ENCODE measurements at places on chromosomes 3 and 15. TPM values are rescaled to one million over a fixed set of nuclear protein-coding genes. Genes with fewer than 3 reads are reported as not detected.
A peak's percentile ranks its signal among the peaks of the same experiment; 100 is the strongest.

The BCHE gene
- total RNA-seq: 1.4 TPM

The HACL1 gene
- total RNA-seq: 27.1 TPM

The RBP2 gene
- total RNA-seq: not detected

The GPR87 gene
- 0.72 TPM for total RNA-seq

The LYZL4 gene
- total RNA-seq: not detected

The MNS1 gene
- total RNA-seq: 5.6 TPM

The TGM5 gene
- not detected for total RNA-seq

The ISLR2 gene
- 1.1 TPM for total RNA-seq

The B3GALNT1 gene
- 25.7 TPM for total RNA-seq

The CYB561D2 gene
- 28.5 TPM for total RNA-seq

The CHRFAM7A gene
- 2.7 TPM for total RNA-seq

The MEX3B gene
- total RNA-seq: 0.91 TPM

- H3K27ac ChIP-seq: no peak overlapping the region
- H3K4me3 ChIP-seq: no peak overlapping the region
- no peaks in the 10 kb centered on the region for H3K27me3 ChIP-seq
- no peaks in the 10 kb centered on the region for H3K4me1 ChIP-seq
- H3K36me3 ChIP-seq: no peaks in the 10 kb centered on the region
- peak; percentile 95 for DNase-seq
Measured at GRCh38 chr15:47196048-47196447, 521.3 kb upstream of the SEMA6D start.

DNA sequence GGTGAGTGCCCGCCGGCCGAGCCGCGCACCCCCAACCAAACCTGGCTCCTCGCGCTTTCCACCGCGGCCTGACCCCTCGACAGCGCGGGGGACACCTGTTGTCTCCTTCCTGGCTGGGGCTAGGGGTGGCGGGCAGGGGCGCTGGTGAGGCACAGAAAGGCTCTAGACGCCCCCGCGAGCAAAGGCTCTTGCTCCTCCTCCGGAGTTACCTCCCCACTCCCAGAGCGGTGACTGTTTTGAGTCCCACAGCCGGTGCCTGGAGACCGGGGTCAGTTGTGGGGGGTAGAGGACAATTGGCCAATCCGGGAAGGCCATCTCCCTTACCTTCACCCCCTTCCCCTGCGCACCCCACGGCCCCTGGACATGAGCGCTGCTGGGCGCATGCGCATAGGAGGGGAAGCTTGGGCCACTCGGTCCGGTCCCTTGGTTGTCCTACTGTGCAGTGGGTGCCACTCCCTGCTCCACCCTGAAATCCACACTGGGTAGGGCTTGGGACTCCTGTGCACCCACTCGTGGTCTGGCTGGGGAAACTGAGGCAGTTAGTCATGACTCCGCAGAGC, 554 bp downstream of the CHST13 start:
- peaks cover 3% of the 10 kb centered on the region for H3K27me3 ChIP-seq
- peaks cover 4% of the 10 kb centered on the region for H3K4me1 ChIP-seq
- H3K36me3 ChIP-seq: no peaks in the 10 kb centered on the region
- H3K27ac ChIP-seq: no peak overlapping the region
- peak overlapping the region; percentile 11 for H3K4me3 ChIP-seq

GRCh38 chr3:42122261-42123011, 31.3 kb downstream of the TRAK1 start:
- no peaks in the 10 kb centered on the region for H3K36me3 ChIP-seq
- H3K4me3 ChIP-seq: no peak overlapping the region
- peaks cover 23% of the 10 kb centered on the region for H3K4me1 ChIP-seq
- no peaks in the 10 kb centered on the region for H3K27me3 ChIP-seq
- DNase-seq: no peak
- H3K27ac ChIP-seq: peak overlapping the region; percentile 58

DNA sequence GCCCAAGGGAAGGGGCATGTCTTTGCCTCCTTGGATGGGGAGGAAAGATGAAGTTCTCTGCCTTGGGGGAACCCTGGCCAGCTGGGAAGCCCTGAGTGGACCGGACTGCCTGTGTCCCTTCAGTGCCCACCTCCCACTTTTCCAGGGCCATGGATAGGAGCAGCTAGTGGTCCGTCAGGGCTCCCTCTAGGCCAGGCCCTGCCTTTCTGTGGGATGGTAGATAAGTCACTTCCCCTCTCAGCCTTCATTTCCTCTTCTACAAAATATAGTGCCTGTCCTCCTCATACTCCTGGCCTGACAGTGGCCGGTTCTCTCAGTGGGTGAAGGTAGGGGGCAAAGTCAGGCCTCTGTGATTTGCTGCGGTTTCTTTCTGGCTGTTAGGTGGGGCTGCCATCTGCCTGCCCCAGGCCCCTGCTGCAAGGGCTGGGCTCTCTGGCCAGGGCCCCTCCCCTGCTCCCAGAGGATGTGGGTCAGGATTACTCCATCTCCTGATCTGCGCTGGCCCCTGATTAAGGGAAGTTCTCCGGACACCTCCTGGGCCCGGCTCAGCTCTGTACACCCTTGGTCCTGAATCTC, 1.4 kb downstream of the PLEKHO2 start:
- no peaks in the 10 kb centered on the region for H3K27me3 ChIP-seq
- H3K36me3 ChIP-seq: no peaks in the 10 kb centered on the region
- H3K27ac ChIP-seq: peak overlapping the region; percentile 72
- H3K4me3 ChIP-seq: peak overlapping the region; percentile 83
- no peak for DNase-seq

- no peak overlapping the region for H3K27ac ChIP-seq
- no peaks in the 10 kb centered on the region for H3K4me1 ChIP-seq
- no peak overlapping the region for H3K4me3 ChIP-seq
- H3K36me3 ChIP-seq: no peaks in the 10 kb centered on the region
- H3K27me3 ChIP-seq: no peaks in the 10 kb centered on the region
- DNase-seq: no peak
Measured at GRCh38 chr3:186333256-186333655, 28.8 kb downstream of the DGKG start.

- H3K4me3 ChIP-seq: no peak overlapping the region
- no peaks in the 10 kb centered on the region for H3K4me1 ChIP-seq
- no peaks in the 10 kb centered on the region for H3K36me3 ChIP-seq
Measured at GRCh38 chr3:32835961-32836360, 18.2 kb downstream of the TRIM71 start.

DNA sequence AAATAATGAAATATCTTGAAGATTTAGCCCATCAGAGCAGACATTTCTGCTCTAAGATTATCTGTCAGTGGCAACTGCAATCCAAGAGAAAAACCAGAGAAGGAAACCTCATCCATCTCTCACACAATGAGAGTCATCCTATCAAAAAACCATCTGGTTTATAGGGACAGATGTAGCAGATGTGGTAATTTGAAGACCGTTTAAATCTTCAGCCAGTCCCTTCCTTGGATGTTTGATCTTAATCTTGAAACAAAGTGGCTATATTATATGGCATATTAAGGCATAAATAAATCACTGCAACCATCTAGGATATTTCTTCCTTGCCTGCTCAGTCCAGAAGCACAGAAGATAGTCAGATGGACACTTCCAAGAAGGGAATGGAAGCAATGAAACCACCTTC, 305.3 kb downstream of the MAGI1 start:
- H3K4me1 ChIP-seq: no peaks in the 10 kb centered on the region
- H3K27me3 ChIP-seq: no peaks in the 10 kb centered on the region
- H3K36me3 ChIP-seq: no peaks in the 10 kb centered on the region

DNA sequence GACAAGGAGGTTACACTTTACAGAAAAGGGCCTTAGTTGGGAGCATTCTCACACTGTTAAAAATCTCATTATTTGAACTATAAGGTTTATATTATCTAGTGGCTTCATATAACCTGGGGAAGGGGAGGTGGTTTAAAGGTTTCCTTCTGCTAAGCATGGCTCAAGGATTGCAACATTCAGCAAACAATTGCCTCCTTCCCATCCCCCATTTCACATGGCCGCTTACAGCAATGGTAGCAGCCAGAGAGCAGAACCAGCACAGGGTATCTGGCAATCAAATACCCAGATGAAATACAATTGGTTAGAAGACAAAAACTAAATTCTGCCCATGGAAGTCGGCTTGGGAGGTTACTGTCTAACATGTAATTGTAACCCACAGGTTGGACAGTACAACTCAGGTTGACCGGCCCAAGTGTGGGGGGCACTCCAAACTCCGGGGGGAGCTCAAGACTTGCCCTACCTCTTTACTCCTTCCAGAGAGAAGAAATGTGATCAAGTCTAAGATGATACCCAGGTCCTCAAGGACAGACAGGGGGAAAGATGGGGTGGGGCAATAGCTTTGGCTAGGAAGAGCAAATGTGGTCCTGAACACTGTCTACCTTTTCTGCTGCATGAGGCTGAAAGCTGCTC, 15.5 kb downstream of the ETV5 start:
- H3K36me3 ChIP-seq: no peaks in the 10 kb centered on the region
- peaks cover 19% of the 10 kb centered on the region for H3K4me1 ChIP-seq
- no peaks in the 10 kb centered on the region for H3K27me3 ChIP-seq
- no peak overlapping the region for H3K4me3 ChIP-seq
- DNase-seq: no peak

DNA sequence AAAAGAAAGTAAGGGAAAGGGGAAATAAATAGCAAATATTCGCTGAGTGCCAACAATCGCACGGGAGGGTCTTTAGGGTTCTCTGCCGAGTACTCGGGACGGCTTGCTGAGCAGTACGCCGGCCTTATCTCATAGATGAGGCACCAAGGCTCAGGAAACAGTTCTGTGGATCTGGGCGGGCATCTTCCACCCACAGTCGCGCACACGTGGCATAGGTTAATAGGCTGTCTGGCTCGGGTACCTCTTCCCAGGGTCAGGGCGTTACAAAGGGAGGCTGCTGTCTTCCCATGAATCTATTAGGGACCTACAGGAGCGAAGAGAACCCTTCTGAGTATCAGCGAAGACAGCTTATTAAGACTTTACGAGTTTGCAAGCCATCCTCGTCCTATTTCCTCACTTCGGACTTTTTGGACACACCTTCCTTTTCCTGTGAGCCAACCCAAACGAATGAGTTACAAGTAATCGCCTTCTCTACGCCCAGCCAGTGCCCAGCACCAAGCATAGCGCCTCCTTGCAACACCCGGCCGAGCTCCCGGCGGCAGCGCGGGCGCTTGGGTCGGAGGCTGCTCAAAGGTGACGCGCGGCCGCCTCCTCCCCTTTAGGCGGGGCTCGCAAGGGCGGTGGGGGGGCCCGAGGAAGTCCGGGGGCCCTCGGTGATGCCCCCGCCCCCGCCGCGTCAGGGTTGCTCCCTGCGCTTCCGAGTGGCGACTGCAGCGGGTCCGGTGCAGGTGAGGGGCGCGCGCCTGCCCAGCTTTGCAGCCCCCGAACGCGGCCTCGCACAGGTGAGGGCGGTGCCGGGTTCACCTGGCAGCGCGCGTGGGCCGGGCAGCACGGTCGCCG, at the start of gene MCTP2:
Gene MCTP2 (plus strand): TSS at position 679 of the 840 bp plus-strand sequence. CDS start 66,705 bp downstream, outside the sequence.
- no peaks in the 10 kb centered on the region for H3K4me1 ChIP-seq
- H3K36me3 ChIP-seq: no peaks in the 10 kb centered on the region
- H3K27me3 ChIP-seq: no peaks in the 10 kb centered on the region
- DNase-seq: peak; percentile 94

- H3K4me1 ChIP-seq: peaks cover 24% of the 10 kb centered on the region
- no peaks in the 10 kb centered on the region for H3K27me3 ChIP-seq
- DNase-seq: peak; percentile 97
- no peaks in the 10 kb centered on the region for H3K36me3 ChIP-seq
Measured at GRCh38 chr3:46488735-46489361, 8.9 kb upstream of the RTP3 start.

- H3K4me1 ChIP-seq: peaks cover 3% of the 10 kb centered on the region
- peaks cover 5% of the 10 kb centered on the region for H3K36me3 ChIP-seq
- no peaks in the 10 kb centered on the region for H3K27me3 ChIP-seq
- DNase-seq: no peak
Measured at GRCh38 chr3:15428539-15428938, 1.1 kb downstream of the EAF1 start.

- no peaks in the 10 kb centered on the region for H3K36me3 ChIP-seq
- H3K4me1 ChIP-seq: no peaks in the 10 kb centered on the region
- DNase-seq: no peak
- H3K4me3 ChIP-seq: no peak overlapping the region
Measured at GRCh38 chr3:140924097-140924873, 17.4 kb upstream of the SLC25A36 start.

GRCh38 chr3:9074079-9074478, 110.8 kb upstream of the RAD18 start:
- DNase-seq: no peak
- H3K27me3 ChIP-seq: no peaks in the 10 kb centered on the region
- no peak overlapping the region for H3K4me3 ChIP-seq
- no peaks in the 10 kb centered on the region for H3K36me3 ChIP-seq

GRCh38 chr15:25170113-25170731, 215.4 kb downstream of the SNRPN start:
- H3K36me3 ChIP-seq: no peaks in the 10 kb centered on the region
- H3K4me1 ChIP-seq: no peaks in the 10 kb centered on the region
- H3K27me3 ChIP-seq: no peaks in the 10 kb centered on the region

DNA sequence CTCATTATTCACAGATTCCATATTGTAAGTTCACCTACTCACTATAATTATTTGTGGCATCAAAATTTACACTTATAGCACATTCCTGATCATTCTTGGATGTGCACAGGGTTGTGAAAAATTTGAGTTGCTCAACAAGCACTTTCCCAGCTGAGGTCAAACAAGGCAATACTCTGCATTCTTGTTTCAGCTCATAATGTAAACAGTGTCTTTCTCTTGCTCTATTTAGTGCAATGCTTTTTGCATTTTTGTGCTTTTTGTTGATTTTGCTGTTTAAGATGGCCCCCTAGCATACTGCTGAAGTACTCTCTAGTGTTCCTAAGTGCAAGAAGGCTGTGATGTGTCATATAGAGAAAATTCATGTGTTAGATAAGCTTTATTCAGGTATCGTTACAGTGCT, 66.7 kb upstream of the TNIK start:
- H3K4me1 ChIP-seq: no peaks in the 10 kb centered on the region
- H3K27me3 ChIP-seq: no peaks in the 10 kb centered on the region
- H3K27ac ChIP-seq: no peak overlapping the region
- H3K36me3 ChIP-seq: no peaks in the 10 kb centered on the region
- no peak overlapping the region for H3K4me3 ChIP-seq

GRCh38 chr3:10783360-10784351, 32.4 kb upstream of the SLC6A11 start:
- no peak for DNase-seq
- H3K27ac ChIP-seq: no peak overlapping the region

- no peaks in the 10 kb centered on the region for H3K27me3 ChIP-seq
- H3K36me3 ChIP-seq: no peaks in the 10 kb centered on the region
- DNase-seq: no peak
- no peak overlapping the region for H3K4me3 ChIP-seq
Measured at GRCh38 chr15:74304431-74304830, 63.0 kb downstream of the CYP11A1 start.

GRCh38 chr3:111732252-111732879, 126.7 kb upstream of the PHLDB2 start:
- DNase-seq: peak; percentile 32
- peak overlapping the region; percentile 57 for H3K27ac ChIP-seq
- no peaks in the 10 kb centered on the region for H3K27me3 ChIP-seq
- peak overlapping the region; percentile 81 for H3K4me3 ChIP-seq
- peaks cover 41% of the 10 kb centered on the region for H3K4me1 ChIP-seq

GRCh38 chr3:57281715-57282114, 10.8 kb downstream of the ASB14 start:
- H3K4me1 ChIP-seq: no peaks in the 10 kb centered on the region
- no peak overlapping the region for H3K27ac ChIP-seq
- H3K36me3 ChIP-seq: no peaks in the 10 kb centered on the region
- no peak overlapping the region for H3K4me3 ChIP-seq
- no peaks in the 10 kb centered on the region for H3K27me3 ChIP-seq

GRCh38 chr3:170413291-170413690, 5.4 kb upstream of the CLDN11 start:
- no peak for DNase-seq
- H3K4me1 ChIP-seq: peaks cover under 1% of the 10 kb centered on the region
- H3K36me3 ChIP-seq: no peaks in the 10 kb centered on the region
